ENCODE measurements at places on chromosomes 5 and 9.

DNA sequence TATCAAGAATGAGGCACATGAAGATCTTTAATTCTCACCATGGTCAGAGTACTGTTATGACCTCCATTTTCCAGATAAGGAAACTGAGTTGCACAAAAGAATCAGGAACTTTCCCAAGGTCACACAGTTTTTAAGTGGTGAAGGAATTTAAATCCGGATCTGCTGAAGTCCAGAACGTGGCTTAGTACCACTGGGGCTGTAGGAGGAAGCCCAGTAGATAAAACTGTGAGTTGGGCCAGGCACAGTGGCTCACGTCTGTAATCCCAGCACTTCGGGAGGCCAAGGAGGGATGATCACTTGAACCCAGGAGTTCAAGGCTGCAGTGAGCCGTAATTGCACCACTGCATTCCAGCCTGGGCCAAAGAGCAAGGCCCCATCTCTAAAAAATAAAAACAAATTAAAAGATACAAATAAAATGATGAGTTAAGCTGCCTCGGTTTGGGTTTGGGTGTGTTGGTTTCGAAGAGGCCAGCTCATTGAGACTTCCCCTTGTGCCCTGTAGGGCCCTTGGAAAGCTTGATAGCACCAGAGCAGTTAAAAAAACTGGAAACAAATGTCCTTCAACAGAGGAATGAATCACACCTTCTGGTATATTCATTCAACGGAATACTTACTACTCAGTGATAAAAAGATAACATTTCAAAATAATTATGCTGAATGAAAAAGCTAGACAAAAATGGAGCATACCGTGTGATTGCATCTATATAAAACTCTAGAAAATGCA lies 20.1 kb downstream of the ATOX1 start:
- no peak for DNase-seq

DNA sequence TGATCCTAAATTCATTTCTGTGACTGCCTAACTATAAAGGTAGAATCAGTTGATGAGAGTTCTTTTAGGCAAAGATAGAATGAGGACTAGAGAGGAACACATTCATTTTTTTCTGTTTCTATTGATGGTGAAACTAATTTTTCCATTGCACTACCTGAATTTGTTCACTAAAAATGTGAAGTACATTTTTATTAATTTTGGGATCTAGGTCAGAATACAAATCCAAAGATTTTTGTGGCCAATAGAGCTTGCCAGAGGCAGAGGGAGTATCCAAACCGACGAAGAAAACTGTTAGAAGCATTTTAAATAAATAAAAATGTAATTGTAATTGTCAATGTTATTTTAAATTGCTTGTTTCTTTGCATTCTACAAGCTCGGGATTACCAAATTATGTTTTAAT lies 78.1 kb downstream of the MTREX start:
- no peak for DNase-seq

- no peak for DNase-seq
Measured at GRCh38 chr5:143238620-143239019, 164.9 kb downstream of the NR3C1 start.

GRCh38 chr9:3845549-3845948 lies 319.7 kb upstream of the RFX3 start:
- DNase-seq: no peak

GRCh38 chr5:161051920-161052500 lies 200.0 kb upstream of the ATP10B start:
- no peak for DNase-seq

DNA sequence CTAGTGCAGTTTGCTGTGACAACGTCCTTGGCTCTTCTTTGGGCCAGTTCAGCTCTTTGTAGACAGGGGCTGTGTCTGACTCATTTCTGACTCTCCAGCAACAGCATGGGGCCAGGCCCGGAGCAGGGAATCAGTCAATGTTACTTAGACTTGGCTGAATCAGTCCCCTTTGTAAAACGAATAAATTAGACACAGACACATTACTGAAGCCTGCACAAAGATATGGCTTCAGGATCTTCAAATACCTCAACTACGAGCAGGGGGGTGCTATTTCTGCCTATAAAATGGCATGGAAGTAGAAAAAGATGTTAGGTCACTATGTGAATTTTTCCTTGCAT lies 204.7 kb downstream of the TTLL11 start:
- no peak for DNase-seq

DNA sequence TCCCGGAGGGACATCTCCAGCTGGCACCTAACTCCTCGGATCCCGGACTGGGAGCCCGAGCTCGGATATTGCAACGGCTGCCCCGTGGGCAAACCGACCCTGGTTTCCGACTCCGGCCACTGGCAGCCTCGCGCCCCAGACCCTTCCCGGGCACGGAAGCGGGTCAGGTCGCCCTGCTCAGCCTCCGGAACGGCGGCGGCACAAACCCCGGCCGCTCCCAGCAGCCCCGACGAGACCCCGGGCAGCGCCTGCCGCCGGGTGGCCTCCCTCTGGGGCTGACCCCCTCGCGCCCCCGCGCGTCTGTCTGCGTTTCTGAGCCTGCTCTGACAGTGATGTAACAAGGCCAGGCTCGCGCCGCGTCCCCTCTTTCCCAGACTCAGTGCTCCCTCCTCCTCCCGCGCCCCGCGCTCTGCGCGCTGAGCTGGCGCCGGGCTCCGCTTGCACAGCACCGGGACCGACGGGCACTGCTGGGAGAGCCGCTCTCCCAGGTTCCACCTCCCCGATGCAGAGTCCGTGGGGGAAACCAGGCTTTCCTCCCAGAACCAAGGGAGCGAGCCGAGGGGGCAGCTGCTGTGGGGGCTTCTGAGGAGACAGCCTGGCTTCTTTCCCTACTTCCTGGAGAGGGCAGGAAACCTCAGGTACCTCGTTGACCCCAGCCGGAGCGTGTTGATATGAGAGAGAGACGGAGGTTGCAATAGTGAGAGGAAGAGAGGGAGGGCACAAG lies at the start of gene TMEM215:
Gene TMEM215 (plus strand): TSS at position 373 of the 724 bp plus-strand sequence. CDS start 644 bp downstream, outside the sequence.
- no peak for DNase-seq

DNA sequence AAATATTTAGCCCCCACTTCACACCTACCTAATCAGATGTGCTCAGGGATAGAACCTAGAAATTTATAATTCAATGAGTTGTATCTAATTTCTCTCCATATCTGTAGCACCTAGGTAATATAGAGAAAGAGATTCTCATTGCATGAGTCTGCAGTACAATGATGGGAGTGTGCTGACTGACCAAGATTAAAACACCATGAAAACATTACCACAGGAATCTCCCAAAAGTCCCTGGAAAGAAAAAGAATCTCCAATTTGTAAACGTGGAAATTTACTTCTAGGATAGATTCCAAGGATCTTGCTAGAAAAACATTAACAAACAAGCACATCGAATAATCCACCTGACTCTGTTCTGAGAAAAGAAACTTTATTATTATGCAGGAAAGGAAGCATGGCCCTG lies 45.0 kb upstream of the DMRTA1 start:
- no peak for DNase-seq

DNA sequence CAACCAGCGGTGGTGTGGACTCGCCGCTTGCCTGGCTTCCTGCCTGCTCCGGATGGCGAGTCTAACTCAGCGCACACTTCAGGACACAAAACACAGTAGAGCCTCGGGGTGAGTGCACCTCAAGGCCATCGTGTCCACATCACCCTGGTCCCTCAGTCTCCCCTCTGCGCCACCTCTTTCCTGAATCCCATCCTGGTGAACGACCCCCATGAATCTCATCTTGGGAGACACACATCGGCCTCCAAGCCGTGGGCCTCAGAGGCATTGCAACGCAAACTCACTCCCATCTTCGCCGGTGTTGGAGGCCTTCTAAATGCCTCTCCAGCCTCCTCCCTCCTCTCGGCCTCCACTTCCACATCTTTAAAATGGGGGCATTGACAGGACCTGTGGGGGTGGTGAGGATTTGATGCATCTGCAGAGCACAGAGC lies 124.3 kb downstream of the COL23A1 start:
- no peak for DNase-seq

- DNase-seq: no peak
Measured at GRCh38 chr9:111036429-111036789, 1.9 kb downstream of the LPAR1 start.

- DNase-seq: no peak
Measured at GRCh38 chr9:79481846-79482477, 89.8 kb upstream of the TLE4 start.

DNA sequence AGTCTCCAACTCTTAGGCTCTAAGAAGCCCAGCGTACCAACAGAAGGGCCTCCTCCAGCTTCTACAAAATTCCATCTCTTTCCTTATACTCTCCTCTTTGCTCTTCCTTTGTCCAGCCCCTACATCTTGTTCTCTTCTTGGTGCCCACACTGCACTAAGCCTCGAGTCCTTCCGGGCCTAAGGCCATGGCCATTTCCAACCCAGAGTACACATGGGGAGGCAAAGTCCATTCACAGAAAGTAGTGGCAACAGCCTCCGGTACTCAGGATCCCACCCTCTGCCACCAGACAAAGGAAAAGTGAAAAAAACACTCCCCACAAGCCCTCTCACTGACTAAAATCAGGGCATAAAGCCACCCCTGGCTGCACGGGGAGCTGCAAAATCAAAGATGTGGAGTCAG lies 60.3 kb downstream of the SAXO1 start:
- no peak for DNase-seq

- DNase-seq: no peak
Measured at GRCh38 chr9:127318651-127319167, 54.1 kb downstream of the GARNL3 start.

DNA sequence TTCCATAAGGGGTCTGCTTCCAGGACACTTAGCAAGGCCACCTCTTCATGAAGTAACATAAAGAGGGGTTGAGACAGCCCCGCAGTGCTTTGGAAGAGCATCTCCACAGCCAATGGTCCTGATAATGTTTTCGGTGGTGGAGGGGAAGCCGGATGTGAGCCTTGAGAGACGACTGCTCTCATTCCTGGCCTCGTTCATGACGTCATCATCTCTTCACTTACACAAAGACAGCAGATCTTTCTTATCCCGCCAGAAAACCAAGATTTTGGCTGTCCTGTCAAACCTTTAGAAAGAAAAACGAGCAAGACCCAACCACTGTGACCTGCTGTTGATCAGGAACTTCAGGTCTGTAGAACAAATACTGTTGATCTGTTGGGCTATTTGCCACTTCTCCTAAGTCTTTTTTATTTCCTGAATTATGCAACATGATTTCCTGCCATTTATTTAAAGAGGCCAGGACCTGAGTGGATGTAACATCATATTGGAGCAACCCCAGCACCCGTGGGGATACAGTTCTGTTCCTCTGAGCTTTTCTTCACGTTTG lies 89.0 kb upstream of the IRX2 start:
- no peak for DNase-seq

DNA sequence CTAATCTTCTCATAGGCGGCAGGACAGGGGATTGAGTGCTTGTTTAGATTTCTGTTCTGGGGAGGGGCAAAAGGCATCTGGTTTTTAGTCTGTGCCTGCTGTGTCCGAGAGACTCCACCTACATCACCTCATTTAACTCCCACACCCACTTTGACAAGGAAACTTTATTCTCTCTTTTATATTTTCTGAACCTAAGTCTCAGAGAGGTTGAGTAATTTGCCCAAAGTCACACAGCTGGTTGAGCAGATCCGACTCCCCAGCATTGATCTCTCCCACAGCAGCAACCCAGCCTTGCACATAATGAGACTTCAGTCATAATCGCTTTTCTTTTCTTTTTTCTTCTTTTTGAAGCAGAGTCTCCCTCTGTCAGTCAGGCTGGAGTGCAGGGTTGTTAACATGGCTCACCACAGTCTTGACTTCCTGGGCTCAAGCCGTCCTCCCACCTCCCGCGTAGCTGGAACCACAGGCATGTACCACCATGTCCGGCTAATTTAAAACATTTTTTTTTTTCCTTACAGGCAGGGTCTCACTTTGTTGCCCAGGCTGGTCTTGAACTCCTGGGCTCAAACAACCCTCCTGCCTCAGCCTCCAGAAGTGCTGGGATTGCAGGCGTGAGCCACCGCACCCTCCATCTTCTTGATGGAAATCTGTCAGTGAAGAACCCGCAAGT lies 36.5 kb upstream of the ANKRD33B start:
- DNase-seq: no peak

DNA sequence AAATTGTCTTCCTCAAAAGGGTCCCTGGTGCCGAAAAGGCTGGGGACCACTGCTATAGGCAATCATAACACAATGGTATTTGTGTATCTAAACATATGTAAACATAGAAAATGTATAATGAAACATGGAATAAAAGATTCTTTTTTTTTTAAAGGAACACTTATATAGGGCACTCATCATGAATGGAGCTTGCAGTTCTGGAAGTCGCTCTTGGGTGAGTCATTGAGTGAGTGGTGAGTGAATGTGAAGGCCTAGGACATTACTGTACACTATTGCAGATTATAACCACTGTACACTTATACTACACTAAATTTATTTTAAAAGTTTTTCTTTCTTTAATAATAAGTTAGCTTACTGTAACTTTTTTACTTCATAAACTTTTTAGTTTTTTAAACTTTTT lies 176.4 kb downstream of the ARRDC3 start:
- DNase-seq: no peak

Measured in stimulated activated CD4-positive, alpha-beta T cell treated with anti-CD3 and anti-CD28 coated beads, Interleukin-15, amount 100 ng/mL, for 1 hour (primary cell).